ENCODE measurements at places on chromosomes 6 and 20.
A peak's percentile ranks its signal among the peaks of the same experiment; 100 is the strongest.

GRCh38 chr20:32285621-32286371 lies 8.3 kb downstream of the KIF3B start:
- peak; percentile 11 for DNase-seq

- peak; percentile 47 for DNase-seq
Observed at GRCh38 chr6:133921249-133921859, 31.7 kb upstream of the TBPL1 start.

GRCh38 chr6:99745651-99746050 lies 139.0 kb downstream of the PRDM13 start:
- DNase-seq, result no peak

- DNase-seq, result no peak
Observed at GRCh38 chr6:41824571-41825569, 37.4 kb downstream of the TOMM6 start.

DNA sequence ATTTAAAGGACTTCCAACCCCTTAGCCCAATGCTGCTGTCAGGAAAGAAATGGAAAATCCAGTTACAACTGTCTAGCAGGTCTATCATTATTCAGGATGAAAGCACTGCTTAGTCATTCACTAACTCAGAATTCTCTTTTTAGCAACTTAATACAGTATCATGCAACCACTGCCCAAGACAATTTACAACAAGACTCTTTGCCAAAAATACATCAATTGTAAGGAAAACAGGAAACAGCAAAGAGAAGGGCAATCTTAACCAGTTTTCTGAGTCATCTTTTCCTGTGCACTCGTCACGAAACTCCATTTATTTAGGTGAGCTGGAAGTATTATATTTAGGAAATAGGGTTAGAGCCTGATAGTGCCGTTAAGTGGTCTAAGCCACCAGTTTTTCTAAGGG lies 1197.7 kb upstream of the CITED2 start:
- no peak for DNase-seq

DNA sequence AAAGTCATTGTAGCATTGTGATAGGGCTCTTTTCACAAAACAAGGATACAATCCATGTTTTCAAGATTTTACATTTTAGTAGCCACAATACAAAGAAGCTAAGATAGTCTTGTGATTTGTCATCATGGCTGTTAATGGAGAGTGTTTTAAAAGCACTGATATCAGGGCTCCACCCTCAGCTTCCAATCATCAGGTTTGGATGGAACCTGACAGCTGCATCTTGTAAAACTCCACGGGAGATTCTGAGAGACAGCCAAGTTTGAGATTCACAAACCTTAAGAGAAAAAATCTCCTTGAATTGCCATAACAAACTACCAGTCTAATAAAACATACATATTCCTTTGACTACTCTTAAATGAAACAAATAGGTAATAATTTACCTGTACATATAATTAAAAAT lies 280.2 kb downstream of the ESR1 start:
- DNase-seq, result no peak

- no peak for DNase-seq
Observed at GRCh38 chr6:37007340-37008043, 2.0 kb downstream of the FGD2 start.

GRCh38 chr6:74213995-74214394 lies 518.0 kb downstream of the CD109 start:
- DNase-seq, result no peak

- DNase-seq, result no peak
Observed at GRCh38 chr20:48150568-48150967, 365.3 kb upstream of the SULF2 start.

DNA sequence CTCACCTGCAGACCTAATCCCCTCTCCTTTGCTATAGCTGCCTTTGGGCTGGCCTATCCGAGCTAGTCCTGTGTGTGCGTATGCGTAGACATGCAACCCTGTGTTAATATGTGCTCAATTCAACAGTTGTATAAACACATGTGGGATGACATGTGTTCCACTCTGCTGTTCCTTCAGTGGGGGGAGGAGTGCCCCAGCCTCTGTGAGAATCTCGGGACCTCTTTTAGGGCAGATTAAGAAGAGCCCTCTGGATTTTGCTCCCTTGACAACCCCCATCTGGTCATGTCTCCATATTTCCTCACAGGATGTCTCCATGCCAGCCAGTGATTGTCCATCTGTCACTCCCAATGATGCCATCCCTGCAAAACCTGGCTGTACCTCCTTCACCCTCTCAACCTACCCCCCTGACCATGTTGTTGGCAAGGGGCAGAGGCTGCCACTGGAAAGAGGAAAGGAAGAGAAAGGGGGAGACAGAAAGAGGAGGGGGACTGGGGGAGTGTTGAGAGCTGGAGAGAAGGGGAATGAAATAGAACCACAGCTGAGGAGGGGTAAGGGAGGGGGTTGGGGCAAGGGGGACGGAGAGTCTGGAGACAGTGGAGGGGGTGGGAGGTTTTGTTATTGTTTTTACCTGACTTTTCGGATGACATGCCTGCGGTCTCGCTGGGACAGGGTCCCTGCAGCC lies 417 bp downstream of the PRRT1 start:
- no peak for DNase-seq

GRCh38 chr6:7954477-7955200 lies 44.1 kb upstream of the TXNDC5 start:
- no peak for DNase-seq

GRCh38 chr6:11263291-11263775 lies 30.9 kb upstream of the NEDD9 start:
- no peak for DNase-seq

- DNase-seq, result peak; percentile 3
Observed at GRCh38 chr6:47780510-47781356, 1.1 kb upstream of the OPN5 start.

DNA sequence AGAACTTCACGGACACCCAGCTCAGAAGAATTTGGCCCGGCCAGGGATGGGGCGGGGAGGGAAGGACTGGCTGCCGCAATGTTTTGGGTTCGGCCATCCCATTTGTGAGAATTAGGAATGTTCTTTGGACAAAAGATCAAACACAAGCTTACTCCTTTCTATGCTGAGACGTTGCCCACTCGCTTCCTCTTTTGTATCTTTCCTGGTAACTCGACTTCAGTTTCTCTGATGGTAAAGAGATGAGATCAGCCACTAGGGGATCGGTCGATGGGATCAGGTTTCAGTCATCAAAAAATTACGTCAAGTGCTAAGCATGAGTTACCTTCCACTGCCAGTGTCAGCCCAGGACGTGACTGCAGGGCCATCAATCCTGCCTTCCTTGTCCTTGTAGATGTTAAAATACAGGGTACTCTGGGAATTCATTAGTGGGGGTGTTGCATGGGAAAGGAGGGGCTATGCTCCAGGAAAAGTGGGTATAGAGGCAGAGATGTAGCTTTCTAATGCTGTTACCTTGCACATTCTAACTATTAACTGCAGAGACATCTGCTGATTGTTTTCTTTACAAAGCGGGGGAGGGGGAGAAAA lies 190.2 kb downstream of the TSHZ2 start:
- no peak for DNase-seq

DNA sequence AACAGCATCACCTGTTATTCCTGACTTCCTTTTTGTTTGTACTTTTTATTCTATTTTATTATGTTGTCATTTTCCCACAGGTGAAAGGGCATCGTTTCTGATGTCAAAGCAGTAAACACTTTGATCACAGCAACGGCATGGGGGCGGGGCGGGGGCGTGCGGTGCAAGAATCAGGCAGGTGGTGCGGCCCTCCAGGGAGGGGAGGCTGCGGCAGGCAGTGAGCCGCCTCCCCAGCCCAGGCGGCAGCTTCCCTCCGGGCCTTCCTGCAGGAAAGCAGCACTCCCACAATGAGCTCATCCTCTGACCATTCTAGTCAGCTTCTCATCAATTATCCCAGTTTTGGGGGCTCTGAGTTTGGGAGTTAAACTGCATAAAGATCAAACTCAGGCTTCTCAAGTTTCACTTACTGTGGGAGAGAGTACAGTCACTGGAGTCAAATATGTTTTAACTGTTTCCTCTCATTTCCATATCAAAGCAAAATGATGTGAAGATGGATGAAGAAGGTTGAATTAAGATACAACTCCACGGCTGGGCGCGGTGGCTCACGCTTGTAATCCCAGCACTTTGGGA lies 608.4 kb upstream of the AGPAT4 start:
- no peak for DNase-seq

DNA sequence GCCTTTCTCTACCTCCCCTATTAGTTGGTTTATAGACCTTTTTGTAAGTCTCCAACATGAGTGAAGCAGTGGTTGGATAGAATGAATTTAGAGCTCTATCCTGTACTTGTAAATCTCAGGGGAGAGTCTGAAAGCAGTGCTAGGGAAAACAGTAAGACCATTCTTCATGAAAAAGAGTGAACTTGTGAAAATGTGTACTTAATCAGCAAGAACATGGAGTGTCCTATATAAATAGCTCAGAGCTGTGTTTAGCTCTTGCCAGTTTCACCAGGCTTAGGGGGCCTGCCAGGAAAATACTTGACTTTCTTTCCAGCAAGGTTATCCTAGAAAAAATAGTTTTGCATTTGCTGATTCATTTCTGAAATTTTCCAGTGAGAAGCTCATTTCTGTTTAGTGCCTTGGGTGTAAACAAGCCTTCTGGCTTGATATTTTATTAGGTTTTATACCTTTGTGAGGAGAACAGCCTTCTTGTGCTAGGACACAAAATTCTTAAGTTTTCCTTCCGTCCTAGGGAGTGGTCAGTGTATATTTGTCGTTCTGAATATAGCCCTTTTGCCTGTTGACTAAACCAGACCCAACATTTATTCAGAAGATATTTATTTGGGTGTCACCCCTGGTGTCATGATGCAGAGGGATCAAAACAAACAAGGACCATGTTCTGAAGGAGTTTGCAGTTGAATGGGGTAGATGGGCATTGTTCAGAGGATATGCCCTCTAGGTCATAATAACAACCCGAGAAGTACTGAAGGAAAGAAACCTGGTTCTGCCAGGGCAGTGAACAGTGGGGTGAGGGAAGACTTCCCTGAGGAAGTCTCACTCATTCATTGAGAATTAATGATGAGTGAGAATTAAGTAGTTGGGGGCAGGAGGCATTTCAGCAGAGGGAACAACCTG lies 7.6 kb downstream of the ARFGEF2 start:
- no peak for DNase-seq

DNA sequence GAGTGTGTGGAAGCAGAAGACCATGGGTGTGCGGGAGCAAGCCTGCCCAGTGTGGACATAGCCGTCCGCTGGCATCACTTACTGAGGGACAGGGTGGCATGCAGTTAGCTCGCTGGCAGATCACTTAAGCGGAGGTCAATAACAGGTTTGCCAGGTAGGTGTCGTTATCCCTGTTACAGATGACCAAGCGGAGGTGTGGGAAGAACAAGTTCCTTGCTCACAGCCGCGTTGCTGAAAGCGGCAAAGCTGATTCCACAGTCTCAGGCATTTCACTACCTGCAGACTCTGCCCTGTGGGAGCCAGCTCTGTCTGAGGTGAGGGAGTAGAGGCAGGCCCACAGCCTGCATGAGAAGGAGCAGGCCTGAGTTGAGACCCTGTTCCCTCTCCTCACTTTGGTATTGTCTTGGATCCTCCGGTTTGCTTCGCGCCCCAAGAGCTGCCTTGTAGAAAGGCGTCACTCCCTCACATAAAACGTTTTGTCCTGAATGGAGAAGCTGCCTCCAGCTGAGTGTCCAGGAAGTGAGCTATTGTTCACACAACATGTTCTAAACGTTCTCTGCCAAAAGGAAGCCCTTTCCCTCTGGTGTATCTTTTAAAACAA lies 96.9 kb downstream of the TCP11 start:
- DNase-seq, result no peak

DNA sequence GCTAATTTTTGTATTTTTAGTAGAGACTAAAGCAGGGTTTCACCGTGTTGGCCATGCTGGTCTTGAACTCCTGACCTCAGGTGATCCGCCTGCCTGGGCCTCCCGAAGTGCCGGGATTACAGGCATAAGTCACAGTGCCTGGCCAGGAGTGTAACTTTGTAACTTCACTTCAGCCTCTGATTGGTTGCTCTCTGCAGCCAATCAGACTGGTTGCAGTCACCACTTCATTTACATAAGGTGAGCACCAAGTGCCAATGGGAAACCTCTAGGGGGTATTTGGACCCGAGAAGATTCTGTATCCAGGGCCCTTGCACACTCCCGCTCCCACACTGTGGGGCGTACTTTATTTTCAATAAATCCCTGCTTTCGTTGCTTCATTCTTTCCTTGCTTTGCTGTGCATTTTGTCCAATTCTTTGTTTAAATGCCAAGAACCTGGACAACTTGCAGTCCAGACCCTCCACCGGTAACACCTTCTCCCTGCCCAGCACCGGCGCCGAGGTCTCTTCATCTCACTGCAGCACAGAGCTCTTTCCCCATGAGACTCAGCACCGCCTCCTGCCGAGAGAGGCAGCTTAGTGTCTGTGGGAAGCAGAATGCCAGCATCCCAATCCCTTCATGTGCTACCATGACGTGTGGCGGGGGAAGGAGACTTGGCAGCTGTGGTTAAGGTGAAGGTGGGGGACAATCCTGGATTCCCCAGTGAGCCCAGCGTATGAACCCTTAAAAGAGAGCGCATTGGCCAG lies 14.0 kb upstream of the MRGBP start:
- no peak for DNase-seq

All from CD8-positive, alpha-beta memory T cell (primary cell).